ENCODE measurements at places on chromosomes 7 and 10.
A peak's percentile ranks its signal among the peaks of the same experiment; 100 is the strongest.

GRCh38 chr10:43258562-43259212 is 8.2 kb downstream of the RASGEF1A start:
- peak; percentile 10 for DNase-seq

GRCh38 chr7:30984359-30985107 is 20.8 kb downstream of the GHRHR start:
- no peak for DNase-seq

GRCh38 chr10:19468413-19468812 is 347.8 kb upstream of the PLXDC2 start:
- DNase-seq = no peak

DNA sequence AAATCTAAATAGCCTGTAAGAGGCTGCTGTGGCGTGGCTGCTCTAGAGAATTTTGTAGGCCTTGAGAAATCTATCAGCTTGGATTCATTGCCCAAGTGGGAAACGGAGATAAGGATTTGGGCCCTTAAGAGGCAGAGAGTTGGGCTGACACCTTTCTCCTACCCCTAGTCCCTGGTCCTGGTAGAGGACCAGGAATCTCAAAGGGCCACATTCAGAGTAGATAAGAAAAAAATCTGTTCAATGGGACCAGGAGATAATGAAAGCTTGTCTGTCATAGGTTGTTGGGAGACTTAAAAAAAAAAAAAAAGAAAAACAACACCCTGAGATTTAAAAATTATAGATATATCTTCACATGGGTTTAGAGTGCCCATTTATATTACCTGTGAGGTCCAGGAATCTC is 17.8 kb downstream of the TMEM209 start:
- DNase-seq = no peak

- DNase-seq = no peak
Observed at GRCh38 chr10:8402576-8402975, 348.1 kb downstream of the GATA3 start.

- DNase-seq = no peak
Observed at GRCh38 chr7:99006739-99007424, 128.6 kb downstream of the TRRAP start.

DNA sequence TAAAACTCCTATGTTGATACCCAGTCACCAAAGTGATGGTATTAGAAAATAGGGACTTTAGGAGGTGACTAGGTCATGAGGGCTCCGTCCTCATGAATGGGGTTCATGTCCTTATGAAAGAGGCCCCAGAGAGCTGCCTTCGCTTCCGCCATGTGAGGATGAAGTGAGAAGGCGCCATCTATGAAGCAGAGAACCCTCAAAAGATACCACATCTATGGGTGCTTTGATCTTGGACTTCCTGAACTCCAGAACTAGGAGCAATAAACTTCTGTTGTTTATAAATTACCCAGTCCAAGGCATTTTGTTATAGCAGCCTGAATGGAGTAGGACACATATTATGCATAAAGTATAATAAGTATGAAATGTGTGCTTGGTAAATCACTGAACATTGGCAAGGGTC is 8.1 kb upstream of the PDSS1 start:
- DNase-seq = no peak

DNA sequence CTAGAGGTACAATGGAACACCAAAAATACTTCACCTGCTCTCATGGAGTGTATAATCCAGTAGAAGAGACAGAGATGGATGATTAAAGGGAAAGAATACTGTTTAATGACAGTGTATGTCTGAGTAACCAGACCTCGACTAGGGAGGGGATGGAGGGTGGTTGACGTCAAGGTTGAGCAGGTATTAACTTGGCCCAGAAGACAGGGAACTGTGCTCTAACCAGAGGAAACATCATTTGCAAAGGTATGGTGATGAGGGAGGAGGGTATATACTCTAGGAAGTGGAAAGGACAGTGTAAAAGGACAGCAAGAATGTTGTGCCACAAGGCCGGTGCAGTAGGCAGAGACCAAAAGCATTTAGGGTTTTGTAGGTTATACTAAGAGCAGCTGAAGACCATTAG is 2.9 kb downstream of the MIOS start:
- no peak for DNase-seq

GRCh38 chr7:111796671-111797070 is 234.4 kb upstream of the IMMP2L start:
- DNase-seq = no peak

- DNase-seq = peak; percentile 81
Observed at GRCh38 chr10:110141871-110142635, 65.4 kb upstream of the MXI1 start.

All from Peyer's patch (tissue), 4 donors.